ENCODE measurements at places on chromosomes 13 and 19.

DNA sequence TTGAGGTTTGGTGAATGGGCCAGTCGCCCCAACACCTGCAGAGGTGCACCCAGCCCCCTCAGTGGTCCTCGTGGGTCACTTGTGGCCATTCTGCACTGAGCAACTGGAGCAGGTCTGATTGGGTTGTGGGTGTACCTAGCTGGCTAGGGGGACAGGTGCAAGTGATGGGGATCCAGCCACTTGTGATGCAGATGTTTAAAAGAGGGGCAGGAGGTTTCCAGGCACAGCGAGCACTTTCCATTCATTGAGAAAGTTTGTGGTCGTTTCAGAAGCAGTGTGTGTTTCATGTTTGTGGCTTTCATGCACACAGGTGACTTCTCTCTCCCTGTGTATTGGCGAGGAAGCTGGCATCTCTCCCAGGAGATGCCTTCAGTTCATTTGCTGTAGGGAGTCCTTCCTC, 34.7 kb downstream of the TSSK6 start:
- DNase-seq: no peak

DNA sequence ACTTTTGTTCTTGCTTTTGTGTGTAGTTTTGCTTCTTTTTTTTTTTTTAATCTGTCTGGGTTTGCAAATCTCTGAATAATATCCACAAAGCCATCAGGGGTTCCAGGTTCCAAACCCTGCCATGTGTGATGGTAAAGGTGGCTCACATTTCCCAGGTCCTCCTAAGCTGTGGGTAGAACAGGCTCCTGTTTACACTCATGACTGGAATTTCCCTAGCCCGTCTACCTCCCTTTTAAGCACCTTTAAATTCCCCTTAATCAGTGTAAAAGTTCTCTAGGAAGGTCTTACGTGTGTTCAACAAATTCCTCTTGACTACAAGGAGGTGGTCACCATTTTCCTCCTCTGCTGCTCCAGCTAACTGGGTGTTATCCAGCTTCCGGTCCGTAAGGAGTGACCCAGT, 62.8 kb downstream of the EFNB2 start:
- no peak for DNase-seq

- no peak for DNase-seq
These were observed 167.2 kb upstream of the SERP2 start for GRCh38 chr13:44206434-44206833.

DNA sequence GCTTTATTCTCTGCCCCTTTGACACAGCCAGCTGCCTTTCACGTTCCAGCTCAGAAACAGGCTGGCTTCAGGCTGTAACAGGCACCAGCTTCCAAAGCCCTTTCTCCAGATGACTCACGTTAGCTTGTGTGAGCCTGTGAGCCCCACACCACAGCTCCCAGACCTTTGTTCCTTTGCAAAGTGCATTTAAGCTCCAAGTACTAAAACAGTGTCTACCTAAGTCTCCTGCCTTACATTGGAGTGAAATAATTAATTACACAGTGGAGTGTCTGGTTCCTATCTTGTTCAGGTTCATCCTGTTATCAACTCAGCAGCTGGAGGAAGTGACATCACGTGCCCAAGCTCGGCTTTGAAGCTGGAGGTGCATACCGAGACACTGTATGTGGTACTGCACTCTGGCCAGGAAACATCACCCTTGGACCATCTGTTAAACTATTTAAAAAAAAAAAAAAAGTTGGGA, 475.8 kb downstream of the FOXO1 start:
- peak; percentile 68 for DNase-seq

GRCh38 chr13:35448465-35448864, 28.0 kb downstream of the MAB21L1 start:
- DNase-seq: no peak

- DNase-seq: no peak
These were observed 108.3 kb downstream of the SLITRK5 start for GRCh38 chr13:87779426-87779825.

DNA sequence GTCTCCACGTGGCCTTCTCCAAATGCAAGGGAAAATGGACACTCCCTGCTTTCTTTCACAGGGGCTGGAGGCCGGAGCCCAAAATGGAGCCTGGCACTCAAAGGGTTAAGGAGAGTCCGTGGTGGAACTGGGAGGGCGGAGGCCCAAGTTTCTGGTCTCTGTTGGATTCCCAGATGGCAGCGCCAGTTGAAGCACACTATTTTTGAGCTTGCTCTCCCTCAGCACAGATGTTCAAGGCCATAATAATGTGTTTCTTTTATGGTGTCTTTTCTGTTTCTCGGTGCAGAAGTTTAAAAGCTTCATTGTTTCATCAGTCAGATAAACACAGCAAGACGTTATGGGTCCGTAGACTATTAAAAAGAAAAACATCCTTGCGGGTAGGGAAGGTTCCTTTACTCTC, 67.6 kb downstream of the TNFRSF19 start:
- DNase-seq: no peak

DNA sequence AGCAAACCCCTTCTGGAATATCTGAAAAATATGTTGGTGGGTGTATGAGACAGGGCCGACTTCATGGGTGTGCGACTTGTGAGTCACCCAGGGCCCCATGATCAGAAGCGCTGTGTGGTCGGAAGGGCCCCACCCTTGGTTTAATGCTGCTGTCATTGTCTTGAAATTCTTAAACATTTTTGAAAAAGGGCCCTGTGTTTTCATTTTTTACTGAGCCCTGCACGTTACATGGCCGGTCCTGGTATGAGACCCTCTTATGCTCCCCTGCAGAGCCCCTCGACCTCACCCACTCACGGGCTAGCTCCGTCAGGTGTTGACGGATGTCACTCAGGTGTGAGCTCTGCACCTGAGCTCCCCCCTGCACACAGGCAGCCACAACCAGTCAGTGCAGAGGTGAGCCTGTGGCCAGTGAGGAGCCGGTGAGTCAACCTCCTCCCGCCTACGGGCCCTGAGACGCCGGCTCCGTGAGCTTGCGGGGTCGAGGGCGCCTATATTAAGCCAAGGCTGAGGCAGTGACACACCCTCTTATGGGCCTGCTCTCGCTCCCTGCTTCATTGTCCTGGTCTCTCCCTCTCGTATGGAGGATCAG, 27.7 kb downstream of the GADD45B start:
- DNase-seq: peak; percentile 77

- no peak for DNase-seq
These were observed 9.2 kb upstream of the RASL11A start for GRCh38 chr13:27261396-27261795.

DNA sequence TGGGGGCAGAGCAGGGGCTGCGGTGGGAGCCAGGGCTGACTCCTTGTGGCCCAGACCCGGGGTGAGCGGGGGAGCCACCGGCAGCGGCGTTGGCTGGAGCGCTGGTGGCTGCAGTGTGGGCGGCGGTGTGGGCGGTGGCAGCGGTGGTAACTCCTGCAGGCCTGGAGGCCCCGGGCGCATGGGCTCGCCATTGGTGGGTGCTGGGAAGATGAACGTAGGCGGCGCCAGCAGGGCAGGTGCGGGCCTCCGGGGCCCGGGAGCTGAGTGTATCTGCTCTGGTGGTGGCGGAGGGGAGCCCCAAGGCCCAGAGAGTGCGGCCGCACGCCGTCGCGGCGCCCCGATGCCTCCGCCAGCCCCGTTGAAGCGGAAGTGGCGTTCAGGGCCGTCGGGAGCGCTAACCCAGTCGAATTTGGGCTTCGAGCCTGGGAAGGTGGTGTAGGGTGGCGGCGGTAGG, 2.0 kb downstream of the GGN start:
- DNase-seq: no peak

- DNase-seq: no peak
These were observed 267.4 kb downstream of the ABCC4 start for GRCh38 chr13:95033890-95034289.

- DNase-seq: peak; percentile 64
These were observed 14.5 kb upstream of the SIGLEC14 start for GRCh38 chr19:51660975-51661600.

GRCh38 chr13:98289339-98289945, 112.4 kb upstream of the RNF113B start:
- no peak for DNase-seq

DNA sequence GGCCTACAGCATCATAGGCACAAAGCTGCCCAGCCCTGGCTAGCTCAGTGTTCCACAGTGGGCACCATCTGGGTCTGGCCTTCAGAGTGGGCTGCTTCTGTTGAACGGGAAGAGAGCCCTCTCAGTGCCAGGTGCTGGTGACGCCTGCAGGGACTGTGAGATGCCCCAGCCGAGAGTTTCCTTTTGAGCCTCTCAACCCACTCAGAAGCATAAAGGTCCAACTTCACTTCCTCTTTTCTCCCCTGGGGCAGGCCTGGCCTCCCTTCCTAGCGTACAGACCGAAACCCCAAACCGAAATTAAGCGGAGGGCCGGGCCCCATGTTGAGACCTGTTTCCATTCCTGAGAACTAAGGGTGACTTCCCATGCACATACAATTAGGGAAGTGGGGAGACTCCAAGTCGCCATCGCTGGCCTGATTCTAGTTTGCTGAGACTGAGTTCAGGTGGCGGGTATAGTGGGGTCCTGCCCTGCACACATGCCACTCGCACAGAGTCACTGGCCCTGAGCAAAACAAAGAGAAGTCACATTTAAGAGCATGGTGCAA, 6.9 kb downstream of the RAB8A start:
- DNase-seq: peak; percentile 56

DNA sequence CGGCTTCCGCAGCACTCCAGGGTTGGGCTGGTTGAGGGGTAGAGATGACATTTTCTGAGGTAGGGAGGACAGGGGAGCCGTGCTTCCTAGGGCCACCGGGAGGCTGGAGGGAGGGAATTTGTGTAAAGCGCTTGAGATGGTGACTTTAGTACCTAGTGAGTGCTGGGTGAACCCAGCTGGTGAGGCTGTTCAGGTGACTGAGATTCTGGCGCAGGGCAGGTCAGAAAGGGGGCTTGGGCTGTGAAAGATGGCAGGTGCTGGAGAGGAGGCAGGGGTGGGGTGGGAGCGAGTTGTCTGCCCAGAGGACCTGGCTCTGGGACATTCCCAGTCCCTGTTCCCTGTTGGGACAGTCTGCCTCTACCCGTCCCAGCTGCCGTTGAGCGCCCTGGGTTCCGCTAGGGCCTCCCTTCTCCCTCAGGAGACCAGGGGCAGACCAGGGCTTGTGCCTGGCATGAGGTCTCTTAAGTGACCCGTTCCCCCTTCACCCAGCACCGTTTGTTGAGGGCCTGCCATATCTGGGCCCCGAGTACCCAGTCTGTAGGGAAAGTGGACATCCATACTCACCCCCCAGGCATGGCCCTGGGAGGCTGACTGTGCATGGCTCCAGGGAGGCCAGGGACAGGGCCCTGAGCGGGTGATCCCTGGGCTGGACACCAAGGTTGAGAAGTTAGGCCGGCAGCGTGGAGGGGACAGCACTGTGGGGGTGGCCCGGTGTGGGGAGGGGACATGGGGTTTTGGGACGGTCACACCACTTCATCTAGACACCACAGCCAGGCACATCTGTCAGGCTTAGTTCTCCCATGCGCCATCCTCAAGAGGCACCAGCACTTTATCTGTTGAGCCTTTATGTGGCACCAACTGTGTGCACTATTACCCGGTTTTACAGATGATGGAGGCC, 5.0 kb downstream of the PTOV1 start:
- DNase-seq: no peak

GRCh38 chr13:41203810-41204209, 9.4 kb upstream of the KBTBD7 start:
- DNase-seq: no peak

DNA sequence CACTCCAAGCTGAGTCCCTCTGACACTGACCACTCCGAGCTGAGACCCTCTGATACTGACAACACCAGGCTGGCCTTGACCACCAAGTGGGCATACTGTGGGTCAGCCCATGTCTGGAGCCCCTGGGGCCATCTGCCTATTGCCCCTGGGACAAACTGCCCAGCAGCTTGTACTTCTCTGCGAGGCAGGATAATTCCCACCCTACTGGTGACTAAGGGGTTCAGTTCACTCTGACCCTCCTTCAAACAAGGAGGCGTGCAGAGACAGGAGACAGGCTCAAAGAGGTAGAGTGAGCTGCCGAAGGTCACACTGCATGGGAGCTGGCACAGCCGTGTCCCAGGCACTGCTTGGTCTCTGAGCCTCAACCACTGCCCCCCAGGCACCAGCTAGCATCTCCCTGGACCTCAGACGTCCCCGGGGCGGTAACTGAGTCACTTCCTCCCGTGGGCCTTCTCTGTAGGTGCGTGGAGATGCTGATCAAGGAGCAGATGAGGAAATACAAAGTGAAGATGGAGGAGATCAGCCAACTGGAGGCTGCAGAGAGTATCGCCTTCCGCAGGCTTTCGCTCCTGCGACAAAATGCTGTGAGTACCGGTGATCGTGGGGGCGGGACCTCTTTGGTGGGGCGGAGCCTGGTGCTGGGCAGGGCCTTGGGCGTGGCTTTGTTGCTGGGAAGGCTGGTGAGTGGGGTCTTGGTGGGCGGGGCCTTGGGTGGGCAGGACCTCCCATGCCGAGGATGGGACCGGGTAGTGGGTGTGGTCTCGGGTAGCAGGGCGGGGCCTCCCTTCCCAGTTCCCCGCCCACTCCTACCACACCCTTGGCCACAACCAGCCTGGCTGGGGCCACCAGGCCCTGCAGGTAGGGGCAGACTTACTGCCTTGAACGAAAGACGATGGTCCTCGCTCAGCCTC, 5.8 kb upstream of the USE1 start:
- peak; percentile 65 for DNase-seq

GRCh38 chr19:42108527-42109389, 23.5 kb downstream of the POU2F2 start:
- DNase-seq: peak; percentile 89

DNA sequence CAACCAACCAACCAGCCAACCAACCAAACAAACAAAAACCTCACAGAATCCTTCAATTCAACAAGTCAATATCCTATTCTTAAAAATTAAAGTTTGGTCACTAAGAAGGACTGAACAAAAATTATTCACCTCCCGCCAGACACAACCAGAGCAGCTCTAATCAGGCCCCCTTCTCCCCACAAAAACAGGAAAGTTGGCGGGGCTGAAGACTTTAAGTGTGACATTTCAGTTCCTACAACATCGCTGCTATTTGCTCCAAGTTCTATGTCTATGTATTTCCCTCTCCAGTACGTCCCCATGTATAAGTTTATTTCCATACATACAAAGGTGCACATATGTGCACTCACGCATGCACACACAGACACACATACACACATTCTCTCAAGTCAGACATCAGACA, 32.8 kb upstream of the STK24 start:
- no peak for DNase-seq

DNA sequence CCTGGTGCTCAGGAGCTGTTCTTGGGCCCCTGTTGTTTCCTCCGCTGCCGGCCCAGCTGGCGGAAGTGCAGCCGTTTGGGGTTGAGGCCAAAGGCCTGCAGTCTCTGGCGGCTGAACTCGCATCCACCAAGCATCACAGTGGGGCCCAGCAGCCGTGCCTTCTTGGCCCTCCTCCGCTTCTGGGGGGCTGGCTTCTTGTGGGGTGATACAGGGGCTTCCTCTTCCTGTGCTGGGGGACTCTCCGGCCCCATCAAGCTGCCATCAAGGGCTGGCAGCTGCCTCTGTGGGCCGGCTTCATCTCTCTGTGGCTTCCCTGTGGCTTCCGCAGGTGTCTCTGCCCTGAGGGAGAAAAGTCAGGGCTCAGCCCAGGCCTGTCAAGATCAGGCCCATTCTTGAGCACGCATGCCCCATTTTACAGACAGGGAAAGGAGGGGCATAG, 10.3 kb downstream of the ATG4D start:
- DNase-seq: peak; percentile 31

- no peak for DNase-seq
These were observed 300.3 kb downstream of the MYO16 start for GRCh38 chr13:108929532-108930206.

- peak; percentile 86 for DNase-seq
These were observed 17.7 kb upstream of the SPACA4 start for GRCh38 chr19:48588670-48589401.

GRCh38 chr19:17304386-17305215, 1.1 kb upstream of the MRPL34 start:
- DNase-seq: no peak

GRCh38 chr13:106480351-106480910, 55.0 kb downstream of the EFNB2 start:
- DNase-seq: no peak
